ENCODE measurements at places on chromosomes 1 and 21.
A peak's percentile ranks its signal among the peaks of the same experiment; 100 is the strongest.

DNA sequence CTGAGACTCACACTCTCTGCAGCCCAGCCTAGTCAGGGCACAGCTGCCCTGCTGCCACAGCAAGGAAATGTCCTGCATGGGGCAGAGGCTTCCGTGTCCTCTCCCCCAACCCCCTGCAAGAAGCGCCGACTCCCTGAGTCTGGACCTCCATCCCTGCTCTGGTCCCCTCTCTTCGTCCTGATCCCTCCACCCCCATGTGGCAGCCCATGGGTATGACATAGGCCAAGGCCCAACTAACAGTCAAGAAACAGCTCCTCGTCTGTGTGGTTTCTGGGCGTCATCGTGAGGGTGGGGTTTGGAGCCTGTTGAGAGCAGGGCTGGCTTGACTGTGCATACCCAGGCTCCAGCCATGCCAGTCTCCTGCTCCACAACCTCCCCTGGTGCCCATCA is 19.5 kb downstream of the FAAH start:
- ATAC-seq: peak; percentile 59

DNA sequence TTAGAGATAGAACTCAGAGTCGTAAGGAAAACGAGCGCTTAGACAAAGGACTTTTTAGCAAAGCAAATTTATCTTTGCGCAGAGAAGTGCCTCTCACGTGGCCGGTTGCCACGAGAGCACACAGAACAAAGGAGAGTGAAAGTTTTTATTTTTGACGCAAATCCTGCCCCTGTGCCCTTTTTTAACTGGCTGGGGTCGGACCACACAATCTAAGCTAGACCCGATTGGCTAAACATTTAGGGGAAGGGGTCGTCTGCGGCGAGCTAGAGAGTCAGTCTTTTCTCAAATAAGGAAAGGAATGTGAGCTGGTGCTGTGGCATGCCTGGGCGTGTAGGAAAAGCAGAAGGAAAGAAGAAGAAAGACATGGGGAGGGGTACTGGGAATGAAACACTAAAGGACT is 2.4 kb downstream of the KRTAP10-2 start:
- no peak for ATAC-seq

- ATAC-seq: no peak
These were observed 7.9 kb downstream of the TCHH start for GRCh38 chr1:152107031-152107983.

DNA sequence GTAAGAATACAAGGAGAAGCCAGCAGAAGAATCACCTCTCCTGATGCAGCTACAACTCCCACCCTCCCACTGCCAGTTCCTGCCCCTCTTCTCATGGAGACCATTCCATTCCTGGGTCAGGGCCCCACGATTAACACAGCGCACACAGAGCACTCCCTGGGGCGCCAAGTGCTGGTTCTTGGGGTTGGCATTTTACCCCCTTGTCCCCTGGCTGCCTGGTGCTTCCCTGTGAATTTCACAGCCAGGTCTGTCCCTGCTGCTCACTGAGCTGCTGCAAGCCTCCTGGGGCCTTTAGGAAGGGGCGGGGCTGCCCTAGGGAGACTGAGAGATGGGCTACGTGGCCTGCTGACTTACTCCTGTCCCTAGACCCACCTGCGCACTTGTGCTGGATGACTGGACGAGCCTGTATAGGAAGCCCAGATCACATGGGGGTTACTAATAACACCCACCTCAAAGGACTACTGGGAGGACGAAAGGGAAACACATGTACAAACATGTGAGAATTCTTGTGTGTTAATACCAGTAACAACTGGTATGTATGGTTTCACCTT is 4.8 kb downstream of the ZNF672 start:
- ATAC-seq: no peak

DNA sequence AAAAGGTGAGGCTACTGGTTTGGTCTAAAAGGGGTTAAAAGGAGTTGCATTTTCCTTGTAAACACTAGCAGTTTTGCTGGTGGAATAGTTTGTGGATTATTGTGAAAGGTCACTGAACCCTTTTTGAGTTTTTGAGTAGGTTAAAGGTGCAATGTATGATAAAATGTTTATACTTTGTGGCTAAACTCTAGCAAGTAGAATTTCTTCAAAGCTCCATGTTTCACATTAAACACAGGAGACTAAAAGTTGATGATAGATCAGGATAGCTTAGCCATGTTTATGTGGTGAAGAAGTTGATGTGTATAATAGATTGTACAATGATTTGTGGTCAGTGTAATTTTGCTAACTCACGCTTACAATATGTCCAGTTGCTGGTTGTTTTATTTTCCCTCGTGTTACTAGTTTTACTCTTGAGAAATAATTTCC is 13.1 kb downstream of the ZNF326 start:
- ATAC-seq: no peak

DNA sequence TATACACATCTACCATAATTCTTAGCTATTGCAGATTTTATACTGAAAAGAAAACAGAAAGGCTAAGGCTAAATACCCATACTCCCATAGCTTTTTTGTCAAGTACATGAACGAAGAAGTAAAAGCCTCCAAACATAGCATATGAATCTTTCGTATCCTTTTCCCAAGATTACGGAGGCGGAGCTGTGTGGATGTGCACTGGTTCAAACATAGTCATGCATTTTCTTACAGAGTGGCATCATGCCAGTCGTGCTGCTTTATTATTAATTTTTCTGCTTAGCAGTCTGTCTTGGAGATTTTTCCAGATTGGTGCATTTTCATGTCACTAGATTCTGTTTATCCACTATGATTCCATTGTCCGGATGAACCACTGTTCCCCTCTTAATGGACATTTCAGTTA is 118.7 kb upstream of the RUNX3 start:
- ATAC-seq: no peak

DNA sequence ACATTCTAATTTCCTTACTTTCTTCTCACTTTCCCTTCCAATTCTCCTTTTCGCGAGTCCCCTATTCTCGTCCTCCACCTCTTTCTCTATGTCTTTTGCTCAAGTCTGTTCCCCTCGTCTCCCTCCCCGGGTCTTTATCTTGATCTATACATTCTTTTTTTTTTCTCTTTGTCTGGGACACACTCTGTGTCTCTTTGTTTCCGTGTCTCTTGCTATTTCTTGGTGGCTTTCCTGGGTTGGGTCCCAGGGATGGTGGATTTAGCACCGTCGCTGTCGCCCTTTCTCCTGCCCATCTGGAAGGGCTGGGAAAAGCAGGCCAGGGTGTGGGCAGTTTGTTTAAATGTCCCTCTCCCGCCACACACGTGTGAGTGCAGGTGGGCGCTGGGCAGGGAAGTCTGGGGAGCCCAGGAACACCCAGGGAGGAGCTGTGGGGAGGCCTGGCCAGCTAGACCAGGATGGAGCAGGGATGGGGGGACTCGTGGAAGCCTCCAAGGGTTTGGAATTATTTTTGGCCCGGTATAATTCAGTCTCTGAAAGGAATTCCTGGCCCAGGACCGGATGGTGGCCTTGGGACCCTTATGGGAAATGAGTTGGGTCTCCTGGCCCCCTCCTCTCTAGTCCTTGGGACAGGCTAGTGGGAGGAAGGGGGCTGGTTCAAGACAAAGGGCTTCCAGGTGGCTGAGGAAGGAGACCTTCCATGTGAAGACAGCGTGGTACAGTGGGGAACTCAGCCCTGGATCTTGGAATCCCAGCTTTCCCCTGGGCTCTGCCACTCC is 9.5 kb upstream of the ID3 start:
- no peak for ATAC-seq

DNA sequence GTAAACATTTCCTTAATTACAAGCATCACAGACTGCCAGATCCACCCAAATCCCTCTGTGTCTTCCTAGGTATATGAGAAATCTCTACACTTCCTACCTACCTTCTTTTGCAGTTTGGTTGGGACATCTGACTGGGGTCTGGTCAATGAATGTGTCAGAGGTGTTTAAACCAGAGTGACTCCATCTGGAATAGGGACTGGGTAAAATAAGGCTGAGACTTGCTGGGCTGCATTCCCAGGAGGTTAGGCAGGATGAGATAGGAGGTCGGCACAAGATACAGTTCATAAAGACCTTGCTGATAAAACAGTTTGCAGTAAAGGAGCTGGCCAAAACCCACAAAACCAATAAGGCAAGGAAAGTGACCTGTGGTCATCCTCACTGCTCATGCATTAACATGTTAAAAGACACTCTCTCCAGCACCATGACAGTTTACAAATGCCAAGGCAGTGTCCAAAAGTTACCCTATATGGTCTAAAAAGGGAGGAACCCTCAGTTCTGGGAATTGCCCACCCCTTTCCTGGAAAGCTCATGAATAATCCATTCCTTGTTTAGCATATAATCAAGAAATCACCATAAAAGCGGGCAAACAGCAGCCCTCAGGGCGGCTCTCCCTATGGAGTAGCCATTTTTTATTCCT is 87.4 kb upstream of the BACE2 start:
- no peak for ATAC-seq

- ATAC-seq: no peak
These were observed 68.2 kb downstream of the IGSF21 start for GRCh38 chr1:18175530-18176377.

GRCh38 chr1:209266590-209267205 is 316.8 kb upstream of the CAMK1G start:
- no peak for ATAC-seq

- ATAC-seq: no peak
These were observed 210.8 kb upstream of the POU3F1 start for GRCh38 chr1:38257374-38257773.

DNA sequence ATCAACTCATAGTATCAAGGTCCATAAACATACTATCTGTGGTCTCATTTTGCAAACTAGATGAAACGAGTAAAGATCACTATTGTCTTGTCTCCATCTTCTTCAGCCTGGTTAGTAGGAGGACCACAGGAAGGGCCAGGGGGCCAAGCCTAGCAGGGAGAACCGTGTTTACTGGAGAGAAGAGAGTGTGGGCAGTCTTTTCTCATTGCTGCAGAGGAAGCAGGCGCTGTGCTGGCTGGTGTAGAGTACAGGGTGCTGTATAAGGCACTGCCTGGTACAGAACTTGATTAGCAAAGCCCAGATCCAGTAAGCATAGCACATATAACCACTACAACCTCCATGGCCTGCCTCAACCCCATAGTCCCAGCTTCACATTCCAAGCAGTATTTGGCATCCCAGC is 10.0 kb upstream of the B4GALT3 start:
- ATAC-seq: no peak

DNA sequence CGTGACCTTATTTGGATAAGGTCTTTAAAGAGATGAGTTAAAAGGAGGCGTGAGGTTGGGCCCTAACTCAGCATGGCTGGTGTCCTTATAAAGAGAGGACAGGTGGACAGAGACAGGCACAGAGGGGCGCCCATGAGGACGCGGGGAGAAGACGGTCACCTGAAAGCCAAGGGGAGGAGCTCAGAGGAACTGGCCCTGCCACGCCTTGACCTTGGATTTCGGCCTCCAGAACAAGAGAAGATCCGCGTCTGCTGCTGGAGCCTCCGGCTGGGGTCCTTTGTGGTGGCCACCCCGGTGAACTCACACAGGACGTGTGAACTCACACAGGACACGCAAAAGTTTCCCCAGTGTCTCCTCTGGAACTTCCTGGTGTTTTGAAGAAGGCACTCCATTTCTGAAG is 122.7 kb downstream of the SIK1 start:
- ATAC-seq: no peak

DNA sequence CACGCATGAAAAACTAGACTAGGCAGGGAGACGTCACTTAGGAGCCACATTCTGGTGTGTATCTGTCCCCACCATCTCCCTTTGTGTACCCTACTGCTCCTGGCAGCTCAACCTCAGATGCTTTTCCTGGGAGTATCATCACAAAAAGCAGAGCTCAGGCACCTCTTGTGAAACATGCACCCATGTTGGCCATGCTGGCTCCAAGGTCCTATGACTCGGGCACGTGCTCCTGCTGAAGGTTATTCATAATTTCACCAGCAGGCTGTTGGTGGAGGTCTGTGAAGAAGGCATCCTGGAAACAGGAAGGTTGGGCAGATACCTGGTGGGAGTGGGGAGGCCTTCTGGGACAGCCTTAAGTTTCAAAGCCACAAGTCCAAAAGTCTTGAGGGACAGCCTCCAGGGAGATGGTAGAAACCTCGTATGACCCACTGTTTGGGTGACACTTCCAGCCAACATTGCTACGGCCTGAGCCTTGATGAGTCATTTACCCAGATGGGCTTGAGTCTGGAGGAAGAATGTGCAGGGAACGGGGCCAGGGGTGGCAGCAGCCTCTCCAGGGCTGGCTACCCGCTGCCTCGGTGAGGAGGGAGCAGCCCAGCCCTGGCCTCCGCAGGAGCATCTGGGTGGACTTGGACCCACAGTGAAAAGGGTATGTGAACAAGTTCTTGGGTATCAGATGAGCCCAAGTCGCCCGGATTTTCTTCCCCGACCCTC is 75.8 kb downstream of the PGBD5 start:
- ATAC-seq: no peak

DNA sequence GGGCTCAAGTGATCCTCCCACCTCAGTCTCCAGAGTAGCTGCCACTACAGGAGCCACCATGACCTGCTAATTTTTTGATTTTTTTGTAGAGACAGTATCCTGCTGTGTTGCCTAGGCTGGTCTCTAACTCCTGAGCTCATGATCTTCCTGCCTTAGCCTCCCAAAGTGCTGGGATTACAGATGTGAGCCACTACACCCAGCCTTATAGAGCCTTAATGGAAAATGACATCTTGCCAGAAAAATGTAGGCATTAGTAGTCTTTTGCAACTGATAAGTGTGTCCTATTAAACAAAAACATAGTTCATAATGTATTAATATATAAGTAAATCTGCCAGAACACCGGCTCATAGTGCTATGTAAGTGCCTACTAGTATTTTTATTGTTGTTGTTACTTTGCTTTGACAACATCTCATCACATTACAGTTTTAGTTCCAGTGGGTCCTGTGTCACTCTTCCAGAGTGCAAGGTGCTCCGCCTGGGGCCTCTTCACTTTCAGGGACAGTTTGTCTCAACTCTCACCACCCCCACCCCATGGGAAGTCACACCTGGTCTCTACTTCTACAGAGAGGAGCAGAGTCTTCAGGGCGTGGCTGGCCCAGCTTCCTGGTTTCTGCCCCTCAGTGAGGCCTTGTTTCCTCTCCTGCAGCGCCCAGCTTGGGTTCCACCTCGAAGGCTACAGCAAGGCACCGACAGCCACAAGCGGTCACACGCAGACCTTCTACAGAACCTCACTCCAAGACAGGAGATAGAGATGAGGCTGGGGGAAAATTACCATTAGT is 30.1 kb downstream of the RHOU start:
- no peak for ATAC-seq

- no peak for ATAC-seq
These were observed 192.6 kb downstream of the NFIA start for GRCh38 chr1:61274939-61275338.

DNA sequence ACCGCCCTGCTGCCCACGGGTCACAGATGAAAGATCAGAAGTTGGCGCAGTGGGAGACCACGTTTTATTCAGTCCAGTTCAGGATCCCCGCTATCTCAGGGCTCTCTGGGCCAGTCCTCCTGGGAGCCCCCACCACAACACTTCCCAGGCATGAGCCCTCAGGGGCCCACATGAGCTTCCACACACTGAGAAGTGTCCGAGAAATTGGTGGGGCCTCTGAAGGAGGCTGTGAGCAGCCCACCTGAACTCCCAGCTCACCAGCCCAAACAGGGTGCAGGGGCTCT is 12.1 kb downstream of the TRIM46 start:
- no peak for ATAC-seq
